ENCODE measurements at places on chromosomes 2 and 18. TPM values are rescaled to one million over a fixed set of nuclear protein-coding genes. Genes with fewer than 3 reads are reported as not detected.

- no peak for DNase-seq
These were observed 11.6 kb upstream of the FAHD2A start for GRCh38 chr2:95390881-95391321.

DNA sequence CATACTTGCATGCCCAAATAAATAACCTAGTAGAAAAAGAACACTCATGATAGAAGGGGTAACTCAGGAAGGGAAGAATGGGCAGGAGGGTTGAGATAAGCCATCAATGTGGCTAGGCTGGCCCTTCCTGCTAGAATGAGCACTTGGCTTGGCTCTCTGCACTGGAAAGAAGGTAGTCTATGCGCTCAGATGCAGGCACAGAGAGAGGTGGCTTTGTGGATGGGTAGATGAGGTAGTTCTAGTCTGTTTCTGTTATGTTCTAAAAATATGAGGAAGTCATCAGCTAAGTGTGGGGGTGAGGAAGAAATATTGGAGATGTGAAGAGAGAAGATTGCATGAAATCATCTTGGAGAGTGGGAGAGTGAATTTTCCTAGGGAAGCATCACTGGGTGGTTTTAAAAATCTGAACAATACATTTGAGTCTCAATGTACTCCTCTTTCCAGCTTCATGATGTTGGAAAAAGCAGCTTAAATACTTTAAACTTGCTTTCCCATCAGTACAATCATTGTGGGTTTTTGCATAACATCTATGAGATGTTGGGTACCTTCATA lies 357.1 kb downstream of the CNTNAP5 start:
- no peak for DNase-seq

- DNase-seq, result no peak
These were observed 331.6 kb downstream of the DYSF start for GRCh38 chr2:71784734-71785511.

DNA sequence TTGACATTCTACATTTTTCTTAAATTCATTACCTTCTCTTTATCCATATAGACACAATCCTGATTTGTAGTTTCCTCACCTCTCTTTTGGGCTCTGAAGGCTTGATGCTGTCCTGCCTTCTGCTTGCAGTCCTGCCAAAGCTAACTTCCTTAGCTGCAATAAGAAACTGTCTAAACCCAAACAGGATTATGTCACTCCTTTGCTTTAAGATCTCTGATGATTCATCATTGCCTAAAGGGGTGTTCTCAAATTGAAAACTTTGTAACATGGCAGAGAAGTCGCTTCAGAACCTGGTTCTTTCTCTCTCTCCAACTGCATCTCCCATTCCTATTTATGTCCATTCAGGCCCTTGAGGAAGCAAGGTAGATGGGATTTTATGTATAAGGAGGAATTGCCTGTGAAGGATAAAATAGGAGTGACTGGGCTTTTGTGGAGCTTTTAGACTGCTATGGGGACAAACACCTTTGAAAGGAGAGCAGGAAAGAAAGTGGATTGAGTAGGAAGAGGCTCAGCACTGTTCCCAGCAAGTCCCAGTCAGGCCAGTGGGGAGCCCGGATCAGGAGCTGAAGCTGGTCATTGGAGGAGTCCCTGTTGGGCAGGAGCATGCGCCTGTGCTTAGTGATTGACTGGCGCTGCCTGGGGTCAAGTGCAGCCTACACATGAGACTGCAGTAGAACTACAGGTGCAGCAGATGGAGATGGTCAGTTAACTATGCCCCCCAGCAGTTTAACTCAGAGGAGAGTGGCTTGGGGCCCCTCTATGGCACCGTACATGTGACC lies 390.6 kb downstream of the CTNNA2 start:
- no peak for DNase-seq

DNA sequence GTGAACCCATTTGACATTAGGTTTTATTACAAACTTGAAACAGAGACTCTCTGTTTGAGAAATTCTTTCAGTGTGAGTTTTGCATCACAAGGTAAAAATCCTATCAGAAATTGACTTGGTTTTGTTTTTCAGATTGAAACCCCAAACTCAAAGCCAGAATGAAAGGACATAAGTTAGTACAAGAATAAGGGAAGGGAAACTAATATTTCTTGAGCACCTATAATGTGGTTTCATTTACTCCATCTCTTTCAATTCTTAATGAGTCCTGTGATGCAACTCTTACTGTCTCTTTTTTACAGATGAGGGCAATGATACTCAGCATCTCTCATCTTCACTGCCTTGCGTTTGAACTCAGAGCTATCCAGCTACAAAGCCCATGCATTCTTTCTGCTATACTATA lies 210.0 kb upstream of the SIX3 start:
- DNase-seq, result no peak

GRCh38 chr18:62898359-62898758 lies 183.0 kb downstream of the PHLPP1 start:
- DNase-seq, result no peak

GRCh38 chr18:45456090-45457021 lies 158.9 kb upstream of the SLC14A2 start:
- no peak for DNase-seq

- DNase-seq, result no peak
These were observed 468.2 kb downstream of the EPHA4 start for GRCh38 chr2:221103930-221104329.

- no peak for DNase-seq
These were observed 255.9 kb downstream of the TXNL1 start for GRCh38 chr18:56382541-56382940.

Gene UGT1A5
- not detected for total RNA-seq

- no peak for DNase-seq
These were observed 46.0 kb downstream of the CYP27C1 start for GRCh38 chr2:127174136-127174535.

Gene CXCR1
- total RNA-seq, result not detected

GRCh38 chr2:183011743-183012142 lies 26.5 kb downstream of the NCKAP1 start:
- DNase-seq, result no peak

Gene CPO
- total RNA-seq, result not detected

Gene NXPH2
- total RNA-seq, result not detected

- DNase-seq, result no peak
These were observed 33.9 kb upstream of the DARS1 start for GRCh38 chr2:136019306-136019705.

GRCh38 chr2:128799284-128799552 lies 480.6 kb upstream of the HS6ST1 start:
- DNase-seq, result no peak

Gene DAW1
- not detected for total RNA-seq

Gene AMER3
- not detected for total RNA-seq
